ENCODE measurements at places on chromosomes 2 and 18.

DNA sequence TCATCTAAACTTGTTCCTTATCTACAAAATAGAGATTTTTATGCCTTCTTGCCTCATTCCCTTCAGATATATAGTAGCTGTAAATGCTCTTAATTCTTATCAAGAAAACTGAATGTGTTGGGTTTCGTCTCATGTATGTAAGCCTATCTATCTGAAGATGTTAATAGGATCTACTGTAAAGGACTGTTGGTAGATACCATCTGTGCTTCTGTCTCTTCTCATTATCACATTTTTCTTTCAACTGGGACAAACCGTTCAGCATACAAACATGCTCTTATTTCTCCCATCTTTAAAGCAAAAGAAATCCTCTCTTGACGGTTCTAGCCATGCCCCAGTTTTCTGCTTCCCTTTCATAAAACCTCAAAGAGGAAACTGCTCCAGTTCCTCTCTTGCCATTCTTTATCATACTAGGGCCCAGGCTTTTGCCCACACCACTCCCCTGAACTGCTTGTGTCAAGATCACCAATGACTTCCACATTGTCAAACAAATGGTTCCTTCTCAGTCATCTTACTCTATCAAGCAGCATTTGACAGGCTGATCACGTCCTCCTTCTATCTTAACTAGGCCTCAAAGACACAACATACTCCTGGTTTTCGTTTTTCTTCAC, 88.7 kb downstream of the ARHGEF33 start:
- no peak for DNase-seq

DNA sequence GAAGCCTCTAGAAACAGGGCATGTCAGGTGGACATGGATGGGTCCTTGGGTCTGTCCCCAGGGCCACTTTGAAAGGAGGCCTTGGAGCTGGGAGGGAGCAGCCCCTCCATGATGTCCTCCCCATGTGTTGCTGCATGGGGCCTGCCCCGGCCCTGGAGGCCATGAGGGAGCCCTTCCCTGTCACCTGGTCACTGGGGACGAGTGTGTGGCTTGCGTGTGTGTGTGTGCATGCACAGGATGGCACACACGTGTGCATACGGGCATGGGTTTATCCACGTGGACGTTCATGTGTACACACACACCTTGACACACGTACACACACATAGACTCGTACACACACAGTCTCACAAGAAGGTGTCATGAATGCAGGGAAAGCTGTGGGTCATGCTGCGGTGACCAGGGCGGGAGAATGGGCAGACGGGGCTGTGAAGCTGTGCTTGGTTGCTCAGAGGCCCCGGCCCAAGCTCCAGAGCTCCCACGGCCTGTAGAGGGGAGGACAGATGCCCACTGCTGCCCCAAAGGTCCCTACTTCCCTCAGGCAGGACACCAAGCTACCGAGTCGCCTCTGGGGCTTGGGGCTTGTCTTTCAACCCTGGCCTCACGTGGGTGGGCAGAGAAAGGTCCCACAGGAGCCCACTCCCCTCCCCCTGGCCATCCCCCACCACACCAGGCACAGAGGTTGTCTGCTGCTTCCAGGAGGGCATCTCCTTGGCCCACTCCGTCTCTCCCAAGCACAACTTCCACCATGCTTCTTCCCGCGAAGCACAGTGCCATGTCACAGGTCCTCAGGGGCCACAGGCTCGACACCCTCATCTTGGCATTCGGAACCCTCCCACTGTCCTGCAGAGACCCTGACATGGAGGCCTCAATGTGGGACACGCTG, 42.3 kb upstream of the GPC1 start:
- DNase-seq, result no peak

GRCh38 chr2:150917961-150918713, 343.5 kb downstream of the RBM43 start:
- DNase-seq, result no peak

- DNase-seq, result no peak
Observed at GRCh38 chr2:240432430-240432819, 3.0 kb upstream of the GPC1 start.

GRCh38 chr2:157835006-157835405, 41.1 kb downstream of the ACVR1 start:
- DNase-seq, result no peak

DNA sequence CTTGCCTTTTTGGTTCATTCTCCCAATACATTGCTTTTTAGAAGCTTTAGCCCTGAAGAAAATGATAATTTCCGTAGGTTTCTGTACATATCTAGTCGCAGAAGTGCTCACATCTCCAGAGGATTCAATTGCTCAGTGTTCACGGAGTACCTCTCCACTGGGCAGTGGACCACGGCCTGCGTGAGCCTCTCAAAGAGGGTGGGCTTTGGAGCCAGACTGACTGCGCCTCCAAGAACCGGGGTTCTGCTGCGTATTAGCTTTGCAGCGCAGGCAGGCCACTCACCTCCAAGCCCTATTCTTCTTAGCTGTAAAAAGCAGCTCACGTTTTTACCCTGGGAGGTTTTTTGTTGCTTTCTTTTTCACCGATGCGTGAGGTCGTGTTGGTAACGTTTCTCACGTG, 35.4 kb downstream of the NTSR2 start:
- DNase-seq, result no peak

DNA sequence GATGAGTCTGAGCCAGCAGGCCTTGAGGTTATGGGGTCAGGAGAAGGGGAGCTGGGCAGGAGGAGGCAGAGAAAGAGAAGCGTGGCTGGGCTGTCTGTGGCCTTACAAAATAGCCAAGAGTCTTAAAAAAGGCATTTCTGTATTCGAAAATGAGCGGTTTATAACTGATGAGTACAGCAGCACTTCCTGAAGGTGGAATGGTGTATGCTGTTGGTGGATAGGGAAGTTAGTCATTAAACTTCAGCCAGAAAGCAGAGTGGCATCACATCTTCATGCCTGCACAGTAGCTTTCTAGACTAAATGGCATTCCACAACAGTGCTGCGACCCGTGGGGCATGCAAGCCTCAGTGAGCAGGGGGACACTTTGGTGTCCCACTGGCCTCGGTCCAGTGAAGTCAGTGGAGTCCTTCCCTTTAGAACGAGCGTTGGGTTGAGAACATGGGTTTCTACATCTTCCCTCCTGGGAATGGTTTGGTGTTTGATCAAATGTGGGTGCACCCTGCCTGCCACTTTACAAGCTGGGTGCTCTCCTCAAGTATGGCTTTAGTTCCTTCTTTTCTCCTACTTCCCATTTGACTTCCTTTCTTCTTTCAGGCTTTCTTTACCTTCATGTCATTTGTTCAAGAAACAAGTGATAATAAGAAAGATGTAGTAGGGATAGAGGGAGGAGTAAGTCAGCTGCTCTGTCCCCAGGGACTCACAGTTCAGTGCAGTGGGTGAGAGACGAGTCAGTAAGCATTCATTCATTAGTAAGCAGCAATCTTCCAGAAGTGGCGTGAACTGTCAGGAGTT, 96.3 kb downstream of the ARMC9 start:
- no peak for DNase-seq

GRCh38 chr18:7778181-7778580, 211.1 kb downstream of the PTPRM start:
- DNase-seq, result no peak

Measured in hematopoietic multipotent progenitor cell treated with erythropoietin and hydrocortisone succinate and interleukin-3 and kit ligand, for 15 days (in vitro differentiated cells).